WERI-Rb-1 (cell line): ENCODE measurements at places on chromosomes 2 and 18.
A peak's percentile ranks its signal among the peaks of the same experiment; 100 is the strongest.

- DNase-seq, result no peak
Measured at GRCh38 chr18:38496222-38496793, 930.7 kb upstream of the CELF4 start.

DNA sequence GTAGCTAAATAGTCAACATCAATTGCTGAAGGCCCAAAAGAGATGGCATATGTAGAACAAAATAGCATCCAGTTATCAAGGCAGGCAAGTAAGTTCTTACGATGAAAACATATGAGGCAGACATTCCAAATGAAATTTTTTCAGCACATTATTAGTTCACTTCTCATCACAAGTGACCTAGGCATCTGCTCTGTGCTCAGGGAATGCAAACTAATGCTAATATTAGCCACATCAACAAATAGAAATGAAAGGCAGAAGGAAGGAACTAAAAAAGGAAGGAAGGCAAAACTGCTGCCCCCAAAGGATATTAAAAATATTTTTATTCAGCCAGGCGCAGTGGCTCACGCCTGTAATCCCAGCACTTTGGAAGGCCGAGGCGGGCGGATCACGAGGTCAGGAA is 51.2 kb upstream of the ROCK1 start:
- no peak for DNase-seq

DNA sequence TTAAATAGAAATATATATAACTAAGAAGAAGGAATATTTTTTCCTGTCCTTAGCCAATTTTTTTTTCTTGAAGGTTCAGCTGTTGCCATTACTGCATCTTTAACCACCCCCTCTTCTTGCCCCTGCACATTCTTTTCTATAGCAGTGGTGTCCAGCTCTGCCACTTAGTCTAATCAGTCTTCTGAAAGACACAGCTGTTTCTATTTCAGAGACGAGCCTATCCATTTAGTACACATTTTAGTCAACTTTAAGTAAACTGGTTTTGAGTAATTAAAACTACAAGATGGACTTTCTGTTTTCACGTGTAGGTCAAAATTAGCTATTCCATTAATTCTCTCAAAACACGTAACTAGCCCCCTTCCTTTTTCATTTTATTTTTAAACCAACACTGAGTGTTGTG is 21.0 kb downstream of the SPOPL start:
- DNase-seq, result no peak

GRCh38 chr2:67997903-67998302 is 64.9 kb downstream of the C1D start:
- DNase-seq, result no peak

GRCh38 chr2:3780477-3781402 is 77.4 kb downstream of the DCDC2C start:
- peak; percentile 90 for DNase-seq

DNA sequence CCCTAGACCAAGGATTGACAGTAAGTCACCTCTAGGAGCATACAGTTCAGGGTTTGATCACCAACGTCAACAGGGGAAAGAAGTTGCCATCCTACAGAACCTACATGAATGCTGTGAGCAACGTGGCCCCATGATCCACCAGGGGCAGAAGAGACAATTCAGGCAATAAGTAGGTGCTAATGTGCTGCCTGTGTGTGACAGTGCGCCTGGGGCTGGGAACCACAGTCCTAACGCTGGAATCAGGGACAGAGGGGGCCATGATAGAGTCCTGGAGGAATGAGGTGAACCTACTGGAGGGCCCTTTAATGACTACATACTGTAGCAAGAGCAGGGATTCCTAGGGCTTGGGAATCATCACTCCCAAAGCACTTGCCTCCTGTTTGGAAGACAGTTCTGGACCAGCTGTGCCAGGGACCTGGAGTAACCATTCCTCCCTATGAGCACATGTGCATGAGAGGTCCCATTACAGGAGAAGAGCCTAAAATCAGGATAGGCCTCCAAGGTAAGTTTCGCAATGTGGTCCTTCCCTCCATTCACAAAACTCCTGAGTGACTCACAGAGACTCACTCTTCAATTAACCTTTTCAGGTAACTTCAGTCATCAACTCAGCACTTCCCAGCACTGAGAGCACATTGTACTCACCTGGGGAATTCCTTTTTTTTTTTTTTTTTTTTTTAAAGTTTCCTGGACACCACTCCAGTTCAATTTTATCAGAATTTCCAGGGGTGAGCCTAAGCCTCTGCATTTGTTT is 214.0 kb downstream of the TMEM163 start:
- DNase-seq, result no peak

- DNase-seq, result no peak
Measured at GRCh38 chr2:191013682-191013931, 364 bp downstream of the STAT1 start.

DNA sequence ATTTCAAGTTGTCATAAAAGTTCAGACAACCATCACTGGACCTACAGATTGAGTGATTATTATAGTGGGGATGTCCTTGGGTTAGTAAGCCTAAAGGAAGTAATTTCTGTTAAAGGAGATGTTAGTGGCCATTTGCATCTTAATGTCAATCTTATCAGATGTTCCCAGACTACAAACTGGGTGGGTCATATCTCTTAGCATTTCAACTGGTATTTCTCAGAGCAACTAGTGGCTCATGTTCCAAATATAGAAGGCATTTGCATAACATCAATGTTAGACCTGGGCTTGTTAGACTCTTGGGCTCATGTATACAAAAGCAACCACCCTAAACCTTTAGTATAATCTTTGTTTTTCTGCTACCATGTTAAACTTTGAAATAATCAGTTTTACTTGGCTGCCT is 17.9 kb downstream of the PLEKHA3 start:
- no peak for DNase-seq

DNA sequence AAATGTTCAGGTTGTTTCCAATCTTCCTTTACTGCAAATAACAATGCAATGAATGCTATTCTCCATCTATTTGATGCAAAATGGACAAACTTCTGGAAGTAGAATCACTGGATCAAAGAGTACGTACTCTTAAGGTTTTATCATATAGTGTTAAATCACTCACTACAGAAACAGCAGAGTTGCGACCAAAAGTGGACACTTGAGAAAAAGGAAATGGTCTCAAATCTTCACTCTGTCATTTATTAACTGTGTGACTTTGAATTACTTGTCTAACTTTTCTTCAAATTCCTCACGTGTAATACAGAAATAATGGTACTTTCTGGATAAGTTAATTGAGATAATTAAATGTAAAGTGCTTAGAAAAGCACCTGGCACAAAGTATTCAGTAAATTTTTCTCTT is 78.1 kb downstream of the CERKL start:
- DNase-seq, result no peak

GRCh38 chr2:163086940-163087339 is 248.4 kb upstream of the KCNH7 start:
- DNase-seq, result no peak

GRCh38 chr2:68726608-68727367 is 7.8 kb upstream of the ARHGAP25 start:
- DNase-seq, result no peak

DNA sequence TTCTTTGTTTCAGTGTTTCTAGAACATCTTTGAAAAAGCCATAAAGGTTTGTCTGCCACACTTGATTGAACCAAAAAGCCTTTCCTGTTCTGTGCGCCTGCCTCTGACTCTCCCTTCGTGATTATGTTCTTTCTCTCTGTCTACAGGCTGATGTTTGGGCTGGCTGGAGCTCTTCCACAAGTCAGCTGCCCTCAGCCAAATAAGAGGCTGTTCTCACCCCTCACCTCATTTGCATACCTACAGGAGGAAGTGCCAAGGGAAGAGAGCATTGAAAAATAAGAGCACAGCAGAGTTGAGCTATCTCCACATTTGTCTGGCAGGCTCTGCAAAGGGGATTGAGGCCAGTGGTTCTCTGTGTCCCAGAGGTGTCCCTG is 15.8 kb downstream of the INPP5D start:
- DNase-seq, result no peak
